ENCODE measurements at places on chromosomes 5 and 9.

- H3K4me3 ChIP-seq, result no peak overlapping the region
- no peaks in the 10 kb centered on the region for H3K4me1 ChIP-seq
- H3K27ac ChIP-seq, result no peak overlapping the region
- DNase-seq, result no peak
- H3K36me3 ChIP-seq, result no peaks in the 10 kb centered on the region
These were observed 295.9 kb downstream of the CDH12 start for GRCh38 chr5:22557251-22557650.

DNA sequence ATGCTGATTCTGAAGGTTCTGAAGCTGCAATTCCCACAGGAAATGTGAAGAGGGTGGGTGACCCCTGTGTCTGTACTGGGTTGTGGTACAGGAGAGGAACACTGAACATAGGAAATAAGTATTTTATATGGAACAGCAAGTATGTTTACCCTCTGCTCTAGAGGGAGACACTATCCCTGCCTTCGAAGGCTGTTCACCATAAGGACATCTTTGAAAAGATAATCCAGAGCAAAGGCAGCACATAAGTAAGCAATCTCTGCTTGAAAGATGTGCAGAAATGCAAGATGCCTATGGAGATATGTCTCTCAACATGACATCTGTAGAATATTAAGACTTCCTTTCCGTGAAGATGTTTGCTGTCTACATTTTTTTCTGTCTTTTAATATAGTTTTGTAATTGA is 184.4 kb upstream of the EFNA5 start:
- no peaks in the 10 kb centered on the region for H3K27me3 ChIP-seq
- DNase-seq, result no peak
- no peak overlapping the region for H3K4me3 ChIP-seq
- H3K36me3 ChIP-seq, result no peaks in the 10 kb centered on the region

GRCh38 chr5:172765766-172766286 is 5.2 kb downstream of the DUSP1 start:
- no peaks in the 10 kb centered on the region for H3K27me3 ChIP-seq
- peaks cover 13% of the 10 kb centered on the region for H3K4me1 ChIP-seq
- H3K4me3 ChIP-seq, result peak overlapping the region; percentile 93
- peak overlapping the region; percentile 89 for H3K27ac ChIP-seq
- peak; percentile 99 for DNase-seq

GRCh38 chr9:85428230-85428629 is 313.5 kb downstream of the AGTPBP1 start:
- peaks cover 1% of the 10 kb centered on the region for H3K4me1 ChIP-seq
- no peak overlapping the region for H3K4me3 ChIP-seq
- no peaks in the 10 kb centered on the region for H3K27me3 ChIP-seq
- no peak for DNase-seq

Data from mesenchymal stem cell (in vitro differentiated cells and primary cell).